ENCODE measurements at places on chromosomes 12 and 14. TPM values are rescaled to one million over a fixed set of nuclear protein-coding genes. Genes with fewer than 3 reads are reported as not detected.

GRCh38 chr14:104372390-104373054, 207.0 kb upstream of the C14orf180 start:
- DNase-seq: no peak
- H3K36me3 ChIP-seq: no peaks in the 10 kb centered on the region
- no peak overlapping the region for H3K27ac ChIP-seq
- H3K4me3 ChIP-seq: no peak overlapping the region

GRCh38 chr12:54350743-54351142, 13.5 kb downstream of the GPR84 start:
- H3K4me1 ChIP-seq: no peaks in the 10 kb centered on the region
- no peak overlapping the region for H3K27ac ChIP-seq
- H3K36me3 ChIP-seq: peaks cover 38% of the 10 kb centered on the region
- no peak overlapping the region for H3K4me3 ChIP-seq

DNA sequence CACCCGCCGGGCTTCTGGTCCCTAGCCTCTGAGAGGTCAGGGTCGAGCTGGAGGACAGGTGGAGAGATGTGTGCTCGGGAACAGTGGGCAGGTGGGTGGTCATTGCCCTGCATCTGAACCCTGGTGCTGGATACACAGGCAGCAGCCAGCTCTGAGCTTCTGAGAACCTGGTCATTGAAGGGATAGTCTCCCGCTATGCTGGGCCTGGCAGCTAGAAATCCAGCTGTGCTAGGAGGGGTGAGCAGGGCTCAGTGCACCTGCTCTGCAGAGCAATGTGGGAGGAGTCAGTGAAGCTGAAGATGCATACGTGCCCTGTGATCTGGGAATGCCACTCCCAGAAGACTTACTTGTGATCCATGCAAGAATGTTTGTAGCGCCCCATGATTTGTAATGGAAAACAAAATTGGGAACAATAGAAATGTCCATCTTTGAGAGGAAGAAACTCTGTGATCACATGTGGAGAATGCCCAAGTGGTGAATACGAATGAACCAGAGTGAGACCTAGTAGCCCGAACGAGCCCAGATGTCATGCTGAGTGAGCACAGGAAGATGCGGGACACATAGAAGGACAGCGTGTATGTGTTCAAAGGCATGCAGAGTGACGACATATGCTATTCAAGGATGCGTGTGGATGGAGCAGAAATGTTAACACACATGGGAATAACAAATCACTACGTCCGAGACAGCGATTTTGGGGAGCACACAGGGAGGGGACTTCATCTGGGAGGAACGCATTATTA, 63.4 kb downstream of the AACS start:
- peaks cover 24% of the 10 kb centered on the region for H3K4me1 ChIP-seq
- H3K27ac ChIP-seq: no peak overlapping the region
- no peaks in the 10 kb centered on the region for H3K27me3 ChIP-seq
- no peak for DNase-seq

DNA sequence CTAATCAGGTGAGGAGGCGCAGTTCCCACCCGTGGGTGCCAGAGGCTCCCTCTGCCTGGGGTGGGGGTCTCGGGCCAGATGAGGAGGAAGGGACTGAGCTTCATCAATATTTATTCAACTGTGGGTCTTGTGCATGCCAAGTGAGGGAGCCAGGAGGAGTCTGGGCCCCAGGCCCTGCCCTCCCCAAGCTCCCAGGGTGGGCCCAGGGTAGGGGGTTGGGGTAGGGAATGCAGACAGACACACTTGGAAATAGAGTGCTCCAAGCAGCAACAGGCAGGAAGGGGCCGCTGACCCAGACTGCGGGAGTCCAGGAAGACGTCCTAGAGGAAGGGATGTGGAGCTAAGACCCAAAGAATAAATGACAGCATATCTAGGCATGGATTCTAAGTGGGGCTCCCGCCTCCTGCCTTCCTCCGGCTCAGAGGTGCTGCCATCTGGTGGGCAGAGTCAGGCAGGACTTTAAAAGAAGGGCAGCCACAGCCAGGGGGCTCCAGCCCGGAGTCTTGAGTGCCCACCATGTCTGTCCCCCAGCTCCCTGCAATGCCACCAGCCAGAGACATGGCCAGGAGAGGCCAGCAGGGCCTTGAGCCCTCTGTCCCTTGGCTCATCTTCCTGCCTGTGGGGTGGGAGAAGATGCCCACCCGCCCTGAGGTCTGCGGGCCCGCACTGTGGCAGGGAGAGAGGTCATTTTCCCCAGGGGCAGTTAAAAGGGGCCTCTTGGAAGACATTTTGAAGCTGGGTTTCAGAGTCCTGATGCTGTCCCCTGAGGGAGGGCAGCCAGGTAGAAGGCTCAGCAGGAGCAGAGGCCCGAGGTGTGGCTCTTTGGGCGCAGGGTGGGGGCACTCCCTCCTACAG, 70.1 kb downstream of the PHETA1 start:
- H3K36me3 ChIP-seq: no peaks in the 10 kb centered on the region
- H3K27ac ChIP-seq: no peak overlapping the region
- peaks cover 45% of the 10 kb centered on the region for H3K27me3 ChIP-seq

GRCh38 chr12:119229837-119230236, 51.1 kb downstream of the HSPB8 start:
- H3K4me3 ChIP-seq: peak overlapping the region; percentile 46
- DNase-seq: peak; percentile 63
- H3K27ac ChIP-seq: no peak overlapping the region
- H3K4me1 ChIP-seq: peaks cover 20% of the 10 kb centered on the region
- H3K27me3 ChIP-seq: peaks cover 54% of the 10 kb centered on the region

DNA sequence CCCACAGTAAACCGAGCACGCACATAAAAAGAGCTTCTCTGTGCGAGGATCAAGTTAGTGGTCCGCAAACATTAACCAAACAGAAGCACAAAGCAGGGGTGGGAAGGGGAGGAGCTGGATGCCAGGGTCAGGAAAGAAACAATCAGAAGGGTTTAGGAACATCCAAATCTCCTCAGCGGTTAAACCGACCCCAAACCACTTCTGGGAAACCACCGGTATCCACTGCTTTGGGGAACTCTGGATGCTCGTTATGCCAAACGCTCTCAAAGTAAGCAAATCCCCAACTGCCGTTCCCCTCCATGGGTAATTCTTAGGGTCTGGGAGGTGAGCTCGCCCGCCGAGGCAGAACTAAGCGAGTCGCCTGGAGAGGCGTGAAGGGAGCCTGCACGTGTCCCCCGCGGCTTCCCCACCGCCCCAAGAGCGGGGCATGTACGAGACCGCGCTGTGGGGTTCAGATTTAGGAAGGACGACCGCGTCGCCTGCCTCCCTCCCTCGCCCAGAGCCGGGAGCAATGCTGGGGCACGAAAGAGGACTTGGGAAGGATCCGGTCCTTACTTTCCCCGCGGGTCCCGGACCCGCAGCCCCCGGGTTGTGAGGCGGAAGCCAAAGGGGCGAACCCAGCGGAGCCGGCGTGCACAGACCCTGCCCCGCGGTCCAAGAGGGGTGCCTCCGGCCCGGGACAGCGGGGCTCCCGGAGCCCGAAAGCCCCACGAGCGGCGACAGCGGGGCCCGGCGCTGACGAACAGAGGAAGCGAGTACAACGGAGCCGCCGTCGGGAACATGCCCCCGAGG, 711 bp downstream of the SBNO1 start:
- H3K4me3 ChIP-seq: peak overlapping the region; percentile 73
- peak; percentile 23 for DNase-seq
- H3K27ac ChIP-seq: peak overlapping the region; percentile 89
- peaks cover 38% of the 10 kb centered on the region for H3K36me3 ChIP-seq
- H3K27me3 ChIP-seq: no peaks in the 10 kb centered on the region
- no peaks in the 10 kb centered on the region for H3K4me1 ChIP-seq

GRCh38 chr14:54902143-54902520, 494 bp downstream of the GCH1 start:
- no peak overlapping the region for H3K27ac ChIP-seq
- no peaks in the 10 kb centered on the region for H3K4me1 ChIP-seq
- no peaks in the 10 kb centered on the region for H3K27me3 ChIP-seq
- peak; percentile 64 for DNase-seq

GRCh38 chr14:32286602-32287001, 42.5 kb upstream of the AKAP6 start:
- H3K4me1 ChIP-seq: no peaks in the 10 kb centered on the region
- no peaks in the 10 kb centered on the region for H3K27me3 ChIP-seq
- H3K27ac ChIP-seq: no peak overlapping the region

- no peak overlapping the region for H3K27ac ChIP-seq
- peaks cover 5% of the 10 kb centered on the region for H3K36me3 ChIP-seq
- H3K4me3 ChIP-seq: no peak overlapping the region
- no peaks in the 10 kb centered on the region for H3K27me3 ChIP-seq
- no peaks in the 10 kb centered on the region for H3K4me1 ChIP-seq
Observed at GRCh38 chr12:119836781-119837180, 40.3 kb downstream of the CIT start.

- H3K4me3 ChIP-seq: no peak overlapping the region
- H3K36me3 ChIP-seq: no peaks in the 10 kb centered on the region
- peaks cover 18% of the 10 kb centered on the region for H3K27me3 ChIP-seq
- H3K4me1 ChIP-seq: peaks cover 8% of the 10 kb centered on the region
- H3K27ac ChIP-seq: no peak overlapping the region
Observed at GRCh38 chr14:54374117-54374884, 22.5 kb upstream of the CDKN3 start.

- no peaks in the 10 kb centered on the region for H3K4me1 ChIP-seq
- no peaks in the 10 kb centered on the region for H3K36me3 ChIP-seq
- no peak overlapping the region for H3K27ac ChIP-seq
- DNase-seq: no peak
Observed at GRCh38 chr12:9727813-9728212, 5.1 kb downstream of the CLECL1 start.

DNA sequence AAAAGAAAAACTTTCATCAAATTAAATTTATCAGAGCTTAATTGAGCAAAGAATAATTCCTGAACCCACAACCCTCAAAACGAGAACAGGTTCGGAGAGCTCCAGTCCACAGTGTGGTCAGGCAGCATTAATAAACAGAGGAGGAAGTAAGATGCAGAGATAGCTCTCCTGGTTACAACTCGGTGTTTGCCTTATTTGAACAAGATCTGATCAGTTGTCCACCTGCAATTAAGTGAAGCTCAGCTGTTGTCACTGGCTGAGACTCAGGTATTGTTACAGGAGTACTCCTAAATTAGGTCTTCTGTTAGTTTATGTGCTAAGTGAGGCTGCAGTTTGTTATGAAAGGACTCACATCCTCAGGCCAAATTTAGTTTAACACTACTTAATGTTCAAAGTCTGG, 451.4 kb upstream of the PDE3A start:
- peak overlapping the region; percentile 41 for H3K27ac ChIP-seq
- no peaks in the 10 kb centered on the region for H3K36me3 ChIP-seq

GRCh38 chr12:497501-498160, 37.9 kb downstream of the B4GALNT3 start:
- no peaks in the 10 kb centered on the region for H3K27me3 ChIP-seq
- H3K27ac ChIP-seq: no peak overlapping the region
- peaks cover 33% of the 10 kb centered on the region for H3K4me1 ChIP-seq

GRCh38 chr14:26598081-26598671, 343 bp upstream of the NOVA1 start:
- no peaks in the 10 kb centered on the region for H3K4me1 ChIP-seq
- no peaks in the 10 kb centered on the region for H3K36me3 ChIP-seq
- H3K27ac ChIP-seq: no peak overlapping the region
- H3K27me3 ChIP-seq: no peaks in the 10 kb centered on the region

DNA sequence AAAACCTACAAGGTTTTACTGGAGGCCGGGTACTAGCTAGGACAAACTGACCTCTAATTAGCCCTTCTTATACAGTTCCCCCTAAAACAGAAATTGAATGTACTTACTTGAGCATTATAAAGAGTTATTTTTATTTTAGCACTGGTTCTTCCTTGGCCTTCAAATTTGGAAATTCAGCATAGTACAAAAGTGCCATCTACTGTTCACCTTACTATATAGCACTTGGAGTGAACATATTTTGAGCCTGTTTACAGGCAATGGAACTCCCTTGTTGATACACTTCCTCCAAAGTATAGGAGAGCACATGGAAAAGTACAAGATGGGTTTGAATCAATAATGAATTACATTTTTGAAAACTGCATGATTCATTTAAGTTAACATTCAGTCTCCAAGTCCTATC, 3.9 kb upstream of the POC1B start:
- H3K36me3 ChIP-seq: peaks cover 17% of the 10 kb centered on the region
- no peak for DNase-seq
- H3K4me3 ChIP-seq: no peak overlapping the region
- no peaks in the 10 kb centered on the region for H3K27me3 ChIP-seq
- H3K4me1 ChIP-seq: peaks cover 38% of the 10 kb centered on the region
- no peak overlapping the region for H3K27ac ChIP-seq

- peaks cover 35% of the 10 kb centered on the region for H3K4me1 ChIP-seq
- no peak for DNase-seq
- no peak overlapping the region for H3K4me3 ChIP-seq
- peaks cover 2% of the 10 kb centered on the region for H3K27me3 ChIP-seq
Observed at GRCh38 chr14:99321955-99322730, 50.1 kb upstream of the BCL11B start.

DNA sequence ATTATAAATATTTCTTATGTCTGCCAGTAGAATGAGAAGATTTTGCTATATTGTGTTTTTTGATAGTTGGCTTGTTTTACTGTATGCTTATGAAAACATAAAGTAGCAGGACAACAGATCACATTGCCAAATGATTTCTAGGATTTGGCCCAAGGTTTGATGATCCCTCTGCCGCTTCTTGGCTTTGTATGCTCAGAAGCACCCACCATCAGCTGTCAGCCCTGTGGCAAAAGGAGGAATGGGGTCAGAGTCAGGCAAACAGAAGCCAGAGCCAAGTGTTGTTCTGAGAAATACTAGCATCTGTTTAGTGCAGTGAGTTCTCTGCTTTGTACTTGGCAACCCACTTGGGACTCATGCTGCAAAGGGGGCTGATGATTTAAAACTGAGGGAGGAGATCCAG, 152.2 kb downstream of the PDE3A start:
- no peak for DNase-seq
- H3K27me3 ChIP-seq: no peaks in the 10 kb centered on the region
- H3K27ac ChIP-seq: no peak overlapping the region
- no peaks in the 10 kb centered on the region for H3K36me3 ChIP-seq

DNA sequence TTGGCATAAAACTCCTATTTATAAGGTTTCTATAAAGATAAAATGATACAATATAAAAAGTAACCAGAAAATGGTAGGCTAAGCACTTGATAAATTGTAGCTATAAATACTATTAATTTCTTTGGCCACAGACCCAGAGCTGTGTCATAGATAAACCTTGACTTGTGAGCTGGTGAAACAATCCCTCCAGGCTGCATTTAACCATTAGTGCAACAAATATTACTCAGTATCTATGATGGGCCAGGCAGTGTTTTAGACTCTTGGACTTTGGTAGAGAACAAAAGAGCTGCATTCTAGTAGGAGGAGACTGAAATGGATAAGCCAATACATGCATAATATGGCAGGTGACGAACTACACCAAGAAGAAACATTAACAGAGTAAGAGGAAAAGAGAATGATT, 178.1 kb downstream of the BTG1 start:
- H3K27me3 ChIP-seq: no peaks in the 10 kb centered on the region
- no peak for DNase-seq
- H3K4me3 ChIP-seq: no peak overlapping the region
- no peaks in the 10 kb centered on the region for H3K4me1 ChIP-seq

GRCh38 chr12:56080556-56081138, 682 bp downstream of the ERBB3 start:
- H3K4me1 ChIP-seq: peaks cover 24% of the 10 kb centered on the region
- peaks cover 59% of the 10 kb centered on the region for H3K36me3 ChIP-seq
- H3K27ac ChIP-seq: peak overlapping the region; percentile 95
- DNase-seq: peak; percentile 55
- peak overlapping the region; percentile 99 for H3K4me3 ChIP-seq

GRCh38 chr12:76962099-76962498, 83.3 kb upstream of the CSRP2 start:
- no peak for DNase-seq
- H3K27me3 ChIP-seq: no peaks in the 10 kb centered on the region
- H3K4me3 ChIP-seq: no peak overlapping the region
- H3K4me1 ChIP-seq: peaks cover 8% of the 10 kb centered on the region

The PTCSC3 gene
- total RNA-seq: not detected

The GLT8D2 gene
- total RNA-seq: not detected

The GPR84 gene
- total RNA-seq: not detected

The RASAL1 gene
- total RNA-seq: 85.9 TPM

The CRIP1 gene
- total RNA-seq: 13.2 TPM

The LRRC43 gene
- total RNA-seq: not detected

The CCDC196 gene
- total RNA-seq: not detected

The CLECL1 gene
- not detected for total RNA-seq

The IL31 gene
- total RNA-seq: not detected
